ENCODE measurements at places on chromosomes 3 and 15.
A peak's percentile ranks its signal among the peaks of the same experiment; 100 is the strongest.

DNA sequence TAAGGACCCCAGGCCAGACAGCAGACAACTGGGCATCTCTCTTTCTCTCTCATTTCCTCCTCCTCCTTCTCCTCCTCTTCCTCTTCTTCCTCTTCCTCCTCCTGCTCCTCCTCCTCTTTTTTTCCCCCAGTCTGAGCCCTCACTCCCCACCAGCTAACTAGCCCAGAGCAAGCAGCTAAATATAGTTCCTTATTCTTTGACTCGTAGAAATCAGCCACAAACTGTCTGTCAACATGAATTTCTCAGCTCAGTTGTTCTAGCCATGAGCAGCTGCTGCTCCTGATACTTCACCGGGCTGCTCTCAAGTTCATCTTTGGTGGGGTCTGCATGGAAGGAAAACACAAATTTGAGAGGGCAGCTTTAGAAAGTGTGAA lies 19.2 kb upstream of the LOXL1 start:
- DNase-seq, result no peak

DNA sequence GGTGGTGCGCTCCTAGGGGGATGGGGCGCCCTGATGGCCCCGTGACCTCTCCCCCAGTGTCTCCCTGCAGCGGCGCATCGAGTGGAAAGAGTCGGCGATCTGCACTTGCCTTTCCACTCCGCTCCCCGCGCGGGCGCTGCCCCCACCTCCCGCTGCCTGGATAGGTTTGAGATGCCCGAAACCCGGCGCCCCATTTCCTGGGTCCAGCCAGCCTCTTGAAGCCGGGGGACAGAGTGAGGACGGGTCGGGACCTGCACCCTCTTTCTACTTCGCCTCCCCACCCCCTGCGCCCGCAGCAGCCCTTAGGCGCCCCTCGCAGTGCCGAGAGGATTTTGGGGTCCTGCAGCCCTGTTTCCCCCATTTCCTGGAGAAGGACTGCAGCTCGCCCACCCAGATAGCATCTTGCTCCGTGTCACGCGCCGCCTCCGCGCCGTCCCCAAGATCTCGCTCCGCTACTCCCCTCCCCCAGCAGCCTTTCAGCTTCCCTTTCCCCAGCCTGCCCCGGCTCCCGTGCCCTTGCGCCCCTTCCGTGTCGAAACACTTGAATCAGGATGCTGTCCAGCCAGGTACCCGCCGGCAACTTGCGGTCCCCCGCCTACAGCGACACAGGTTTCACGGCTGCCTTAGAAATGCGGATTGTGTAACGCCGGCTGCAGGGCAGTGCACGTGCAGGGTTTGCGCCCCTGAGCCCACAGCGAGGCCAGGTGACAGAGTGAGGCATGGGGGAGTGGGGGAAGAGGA lies 519 bp downstream of the ABHD6 start:
- DNase-seq, result peak; percentile 71

GRCh38 chr3:9887480-9887879 lies 2.9 kb upstream of the JAGN1 start:
- DNase-seq, result no peak

GRCh38 chr3:62922326-62922725 lies 47.1 kb upstream of the CADPS start:
- DNase-seq, result no peak

DNA sequence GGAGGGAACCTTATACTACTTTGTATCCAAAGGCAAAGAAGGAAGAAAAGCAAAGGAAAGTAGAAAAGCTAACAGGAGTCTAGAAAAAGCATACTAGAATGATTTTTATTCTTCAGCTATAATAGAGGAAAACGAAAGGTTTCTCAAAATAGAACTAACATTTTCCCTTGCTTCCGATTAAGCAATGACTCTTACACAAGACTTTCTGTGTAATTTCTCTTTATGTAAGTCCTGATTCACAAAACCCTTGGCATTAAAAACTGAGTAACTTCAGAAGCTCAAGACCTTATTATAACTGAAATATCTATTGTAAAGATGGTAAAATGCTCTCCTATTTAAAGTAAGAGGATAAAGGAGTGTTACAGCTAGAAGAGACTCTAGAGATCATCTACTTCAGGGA lies 97.4 kb downstream of the DTWD1 start:
- no peak for DNase-seq

GRCh38 chr3:94082391-94082937 lies 19.6 kb downstream of the NSUN3 start:
- no peak for DNase-seq

DNA sequence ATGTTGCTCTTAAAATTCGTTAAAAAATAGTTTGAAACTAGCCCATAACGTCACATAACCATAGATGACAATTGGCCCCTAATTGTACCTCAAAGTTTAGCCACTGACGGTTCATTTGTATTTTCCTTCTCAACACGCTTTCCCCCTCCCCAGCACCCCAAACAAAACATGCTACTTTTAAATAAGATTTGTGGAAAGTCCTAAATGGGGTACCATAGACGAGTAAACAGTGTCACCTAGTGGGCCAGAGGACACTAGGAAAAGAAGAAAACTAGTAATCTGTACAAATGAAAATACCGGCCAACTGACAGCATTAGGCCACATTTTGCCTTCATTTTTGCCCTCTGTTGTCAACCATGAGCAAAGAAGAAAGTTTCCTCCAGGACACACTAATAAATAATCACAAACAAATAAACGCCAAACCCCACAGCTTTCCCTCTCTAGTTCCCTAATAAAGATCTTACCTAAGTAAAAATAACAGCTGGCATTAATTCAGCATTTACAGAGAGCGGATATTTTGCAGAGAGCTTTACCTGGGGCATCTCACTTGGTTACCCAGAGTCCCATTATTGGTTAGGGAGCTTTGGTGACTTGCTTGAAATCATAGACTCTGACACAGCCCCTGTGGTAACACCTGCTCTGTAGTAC lies 175.1 kb upstream of the ATP11B start:
- DNase-seq, result no peak

GRCh38 chr15:70259640-70260508 lies 162.2 kb upstream of the TLE3 start:
- DNase-seq, result no peak

DNA sequence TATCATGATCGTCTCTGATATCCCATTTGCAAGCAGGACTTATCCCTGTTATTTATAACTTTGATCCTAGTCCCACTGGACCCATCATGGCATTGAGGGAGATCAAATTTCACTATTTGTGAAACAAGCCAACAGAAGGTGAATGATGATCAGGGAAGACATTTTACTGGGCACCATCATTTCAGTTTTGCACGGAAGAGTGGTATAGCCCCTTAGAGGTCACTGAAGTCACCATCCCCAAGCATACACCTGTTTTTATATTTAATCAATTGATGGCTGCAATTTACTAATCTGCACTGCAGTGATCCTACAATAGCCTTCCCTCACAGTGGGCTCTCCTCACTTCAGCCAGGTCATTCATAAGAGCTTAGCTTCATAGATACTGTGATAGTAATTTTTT lies 132.4 kb downstream of the FHIT start:
- no peak for DNase-seq

GRCh38 chr3:119408243-119408950 lies 55.0 kb downstream of the TMEM39A start:
- DNase-seq, result no peak

GRCh38 chr15:50227076-50227475 lies 38.5 kb downstream of the HDC start:
- DNase-seq, result no peak

DNA sequence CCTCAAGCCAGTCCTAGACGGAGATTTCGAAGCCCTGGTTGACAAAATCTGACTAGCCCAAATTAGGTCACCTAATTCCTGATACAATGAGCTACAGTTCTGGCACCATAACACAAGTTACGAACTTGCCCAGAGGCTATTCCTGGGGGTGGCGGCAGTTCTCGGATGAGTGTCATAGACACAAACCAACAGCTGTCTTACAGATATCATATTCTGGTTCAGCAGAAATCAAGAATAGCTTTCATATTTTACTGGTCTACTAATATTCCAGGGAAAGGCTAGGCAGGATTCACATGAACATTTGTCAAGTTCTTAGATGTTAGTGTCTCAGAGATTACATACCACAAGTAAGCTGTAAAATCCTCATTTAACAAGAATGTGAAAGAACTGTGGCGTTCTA lies 8.8 kb downstream of the ANAPC13 start:
- no peak for DNase-seq

Measured in right atrium auricular region (tissue), 2 donors.